Aortic smooth muscle cell (primary cell): ENCODE measurements at places on chromosomes 3 and 15. TPM values are rescaled to one million over a fixed set of nuclear protein-coding genes. Genes with fewer than 3 reads are reported as not detected.

ARHGEF26 gene
- 1.8 and 2.6 TPM in 2 replicates for total RNA-seq

MGA gene
- total RNA-seq: 27.6 and 35.5 TPM in 2 replicates

ACKR2 gene
- 0.06 and 0.26 TPM in 2 replicates for total RNA-seq

GAP43 gene
- total RNA-seq: 5.9 and 9.9 TPM in 2 replicates

TRPM1 gene
- not detected in 2 replicates for total RNA-seq

CDAN1 gene
- 6.9 and 9.8 TPM in 2 replicates for total RNA-seq

DUOXA1 gene
- not detected in 2 replicates for total RNA-seq

PLSCR4 gene
- total RNA-seq: 76.5 and 99.1 TPM in 2 replicates

ADIPOQ gene
- not detected in 2 replicates for total RNA-seq

ZNF106 gene
- 64.2 and 89.0 TPM in 2 replicates for total RNA-seq

PLIN1 gene
- total RNA-seq: 0.12 and 0.26 TPM in 2 replicates

TTLL13 gene
- under 0.01 and 0.12 TPM in 2 replicates for total RNA-seq

ARHGAP11A gene
- total RNA-seq: 18.8 and 21.5 TPM in 2 replicates

ALDH1A2 gene
- total RNA-seq: 3.3 and 7.0 TPM in 2 replicates

CPB1 gene
- total RNA-seq: not detected in 2 replicates

REC114 gene
- not detected in 2 replicates for total RNA-seq

IQCF5 gene
- total RNA-seq: not detected in 2 replicates

VPS33B gene
- total RNA-seq: 8.6 and 9.0 TPM in 2 replicates

LRRC3B gene
- not detected in 2 replicates for total RNA-seq

TGM4 gene
- 0.13 TPM in 1 of 2 replicates, not detected in the other for total RNA-seq

LRRK1 gene
- 8.5 and 10.9 TPM in 2 replicates for total RNA-seq

GOLGA8T gene
- 0.06 and 0.26 TPM in 2 replicates for total RNA-seq

ZNF502 gene
- total RNA-seq: 5.2 and 5.9 TPM in 2 replicates

AP4E1 gene
- 11.3 and 11.4 TPM in 2 replicates for total RNA-seq

CATSPER2 gene
- total RNA-seq: 0.53 and 0.75 TPM in 2 replicates

LRRC28 gene
- total RNA-seq: 18.2 and 21.1 TPM in 2 replicates

MESP2 gene
- 0.25 and 0.53 TPM in 2 replicates for total RNA-seq

CGNL1 gene
- 3.3 and 9.5 TPM in 2 replicates for total RNA-seq

GRAMD1C gene
- total RNA-seq: 12.6 and 21.1 TPM in 2 replicates

VPS8 gene
- 52.2 and 55.2 TPM in 2 replicates for total RNA-seq

COL6A5 gene
- not detected in 2 replicates for total RNA-seq

DGKG gene
- 0.81 and 0.92 TPM in 2 replicates for total RNA-seq

KBTBD13 gene
- total RNA-seq: not detected in 2 replicates

SPRED1 gene
- 64.2 and 71.7 TPM in 2 replicates for total RNA-seq

SCAMP5 gene
- total RNA-seq: 1.7 and 6.5 TPM in 2 replicates

CRBN gene
- total RNA-seq: 61.0 and 70.8 TPM in 2 replicates

LIPH gene
- 0.87 and 2.0 TPM in 2 replicates for total RNA-seq

AGTR1 gene
- total RNA-seq: 0.37 and 0.40 TPM in 2 replicates

FAM81A gene
- total RNA-seq: 0.13 and 0.25 TPM in 2 replicates

RAB6B gene
- 0.13 and 0.19 TPM in 2 replicates for total RNA-seq

SLITRK3 gene
- total RNA-seq: 0.19 TPM in 1 of 2 replicates, not detected in the other

ATP8B4 gene
- 0.75 and 1.5 TPM in 2 replicates for total RNA-seq

TEX55 gene
- not detected in 2 replicates for total RNA-seq

ULK3 gene
- total RNA-seq: 13.1 and 15.3 TPM in 2 replicates

SLC9C1 gene
- total RNA-seq: 0.13 and 0.44 TPM in 2 replicates

TM4SF1 gene
- total RNA-seq: 1,887 and 2,041 TPM in 2 replicates

STRC gene
- total RNA-seq: under 0.01 TPM in 1 of 2 replicates, not detected in the other

CISH gene
- 0.53 and 0.68 TPM in 2 replicates for total RNA-seq

CAPN3 gene
- 2.2 and 2.7 TPM in 2 replicates for total RNA-seq

NUP210 gene
- 0.99 and 1.3 TPM in 2 replicates for total RNA-seq

SETD5 gene
- 26.7 and 39.9 TPM in 2 replicates for total RNA-seq

APEH gene
- total RNA-seq: 132 and 152 TPM in 2 replicates

OR5H1 gene
- total RNA-seq: not detected in 2 replicates

MAPK6 gene
- 55.9 and 57.0 TPM in 2 replicates for total RNA-seq

PLSCR2 gene
- total RNA-seq: 0.40 TPM in 1 of 2 replicates, not detected in the other

TRH gene
- total RNA-seq: not detected in 2 replicates

CHRD gene
- 1.7 and 2.4 TPM in 2 replicates for total RNA-seq

SNX33 gene
- total RNA-seq: 28.0 and 32.5 TPM in 2 replicates

MAP6D1 gene
- total RNA-seq: 0.25 and 0.66 TPM in 2 replicates
